ENCODE measurements at places on chromosomes 7 and 10.

DNA sequence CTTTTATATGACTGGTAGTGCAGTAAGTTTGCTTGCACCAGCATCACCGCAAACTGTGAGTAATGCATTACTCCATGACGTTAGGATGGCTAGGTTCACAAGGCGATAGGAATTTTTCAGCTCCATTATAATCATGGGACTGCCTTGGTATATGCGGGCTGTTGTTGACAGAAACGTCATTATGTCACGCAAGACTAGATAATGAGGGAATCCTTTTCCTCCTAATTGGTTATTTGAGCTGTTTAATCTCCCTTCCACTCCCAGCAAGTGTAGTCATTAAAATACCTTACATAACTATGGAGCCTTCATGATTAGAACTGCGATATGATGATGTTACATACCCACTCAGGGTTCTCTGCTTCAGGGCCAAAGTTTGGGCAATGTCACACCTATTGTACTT, 17.3 kb downstream of the KLLN start:
- no peak for DNase-seq

DNA sequence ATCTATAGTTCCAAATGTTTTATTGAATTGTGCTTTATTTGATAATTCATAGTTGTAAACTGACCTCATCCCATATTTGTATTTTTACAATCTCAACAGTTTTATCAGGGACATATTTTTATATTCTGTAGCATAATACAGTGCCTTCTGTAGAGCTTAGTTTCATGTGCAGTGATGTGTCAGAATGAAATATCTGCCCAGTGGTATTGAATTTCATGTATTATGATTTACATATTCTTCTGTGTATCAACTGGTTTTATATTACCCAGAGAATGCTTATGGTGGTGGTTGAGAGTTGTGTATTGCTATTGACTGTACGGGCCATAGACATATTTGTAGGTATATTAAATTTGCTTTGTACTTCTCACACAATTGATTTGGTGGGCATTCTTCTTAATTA, 89.9 kb downstream of the KAT6B start:
- no peak for DNase-seq

DNA sequence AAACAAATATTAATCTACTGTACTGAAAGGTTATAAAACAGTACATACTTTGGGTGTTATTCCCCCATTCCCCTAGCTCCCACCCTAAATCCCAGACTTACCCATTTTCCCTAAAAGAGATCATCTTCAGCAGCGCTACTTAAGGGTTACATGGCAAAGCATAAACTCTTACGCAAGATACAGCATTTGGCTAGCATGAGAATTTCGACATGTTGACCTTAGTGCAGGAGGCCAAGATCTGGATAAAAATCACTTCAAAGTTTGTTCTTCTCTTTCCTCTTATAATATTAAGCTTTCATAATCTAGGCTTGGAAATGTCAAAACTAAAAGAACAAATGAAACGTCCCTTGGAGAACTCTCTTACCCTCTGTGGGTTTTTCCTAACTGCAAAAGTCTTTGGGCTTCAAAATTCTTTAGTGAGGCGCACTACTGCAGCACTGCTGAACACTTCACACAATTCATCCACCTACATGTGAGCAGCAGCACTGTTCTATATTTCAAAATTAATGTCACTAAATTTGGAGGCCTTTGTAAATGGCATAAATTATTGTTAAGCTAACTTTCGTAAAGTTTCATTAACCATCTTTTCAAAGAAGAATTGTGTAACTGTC, 59.5 kb upstream of the PDLIM1 start:
- DNase-seq = no peak

DNA sequence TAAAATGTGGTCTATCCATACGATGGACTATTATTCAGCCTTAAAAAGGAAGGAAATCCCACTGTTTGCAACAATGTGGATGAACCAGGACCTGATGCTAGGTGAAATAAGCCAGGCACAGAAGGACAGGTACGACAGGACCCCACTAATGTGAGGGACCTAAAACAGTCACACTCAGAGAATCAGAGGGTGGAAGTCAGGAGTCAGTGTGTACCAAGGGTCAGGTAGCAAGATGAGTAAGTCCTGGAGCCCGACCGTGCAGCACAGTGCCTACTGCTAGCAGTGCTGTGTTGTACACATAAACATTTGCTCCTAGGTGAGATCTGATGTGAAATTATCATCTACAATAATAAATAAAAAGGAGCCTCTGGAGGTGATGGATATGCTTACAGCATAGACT, 322.3 kb downstream of the GLRX3 start:
- no peak for DNase-seq

DNA sequence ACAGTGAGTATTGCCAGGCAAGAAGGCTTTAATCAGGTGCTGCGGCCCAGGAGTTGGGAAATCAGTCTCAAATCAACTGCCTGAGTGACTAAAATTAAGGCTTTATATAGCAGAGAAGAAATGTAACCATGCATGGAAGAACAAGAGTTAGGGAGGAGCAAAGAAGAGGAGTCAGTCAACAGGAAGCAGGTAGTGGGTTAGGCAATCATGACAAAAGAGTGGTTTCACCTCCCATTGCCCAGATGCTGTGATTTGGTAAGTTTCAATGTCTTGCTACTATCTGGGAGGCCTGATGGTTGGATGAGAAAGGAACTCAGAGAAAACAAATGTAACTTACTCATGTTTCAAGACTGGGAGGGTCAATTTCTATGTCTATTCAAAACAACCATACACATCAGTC, 998.3 kb downstream of the GATA3 start:
- DNase-seq = no peak

GRCh38 chr10:13709931-13710650, 123.3 kb downstream of the PRPF18 start:
- DNase-seq = no peak

- no peak for DNase-seq
Observed at GRCh38 chr10:101063548-101064414, 2.0 kb downstream of the KAZALD1 start.

DNA sequence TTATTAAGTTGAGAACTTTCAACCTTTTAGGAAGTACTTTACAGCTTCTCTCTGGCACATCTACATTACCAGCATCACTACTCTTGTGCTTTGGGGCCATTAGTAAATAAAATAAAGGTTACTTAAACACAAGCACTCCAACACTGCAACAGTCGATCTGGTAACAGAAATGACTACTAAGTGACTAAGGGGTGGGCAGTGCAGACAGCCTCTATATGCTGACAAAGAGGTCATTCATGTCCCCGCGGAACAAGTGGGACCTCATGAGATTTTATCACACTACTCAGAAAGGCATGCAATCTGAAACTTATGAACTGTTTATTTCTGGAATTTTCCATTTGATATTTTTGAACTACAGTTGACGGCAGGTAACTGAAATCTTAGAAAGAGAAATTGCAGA, 111.3 kb upstream of the DNAJB12 start:
- DNase-seq = no peak

- no peak for DNase-seq
Observed at GRCh38 chr10:31929261-31930022, 811 bp upstream of the ARHGAP12 start.

- no peak for DNase-seq
Observed at GRCh38 chr7:24129597-24129996, 154.4 kb upstream of the NPY start.

DNA sequence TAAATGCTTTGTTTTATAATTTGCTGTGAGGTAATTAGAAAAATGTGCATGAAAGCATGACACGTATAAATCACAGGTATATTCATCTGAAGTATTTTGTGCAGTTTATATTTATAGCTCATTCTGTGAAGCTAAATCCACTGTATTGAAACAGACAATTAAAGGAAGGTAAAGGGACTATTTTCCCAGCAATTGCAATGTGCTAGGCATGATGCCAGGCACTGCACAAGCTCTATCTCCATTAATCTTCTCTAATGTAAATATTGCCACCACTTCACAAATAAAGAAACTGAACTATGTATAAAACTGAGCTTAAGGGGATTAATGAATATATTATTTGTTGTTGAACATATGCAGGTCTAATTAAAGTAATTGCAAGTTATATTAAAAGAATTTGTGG, 1012.5 kb downstream of the NRG3 start:
- DNase-seq = no peak

DNA sequence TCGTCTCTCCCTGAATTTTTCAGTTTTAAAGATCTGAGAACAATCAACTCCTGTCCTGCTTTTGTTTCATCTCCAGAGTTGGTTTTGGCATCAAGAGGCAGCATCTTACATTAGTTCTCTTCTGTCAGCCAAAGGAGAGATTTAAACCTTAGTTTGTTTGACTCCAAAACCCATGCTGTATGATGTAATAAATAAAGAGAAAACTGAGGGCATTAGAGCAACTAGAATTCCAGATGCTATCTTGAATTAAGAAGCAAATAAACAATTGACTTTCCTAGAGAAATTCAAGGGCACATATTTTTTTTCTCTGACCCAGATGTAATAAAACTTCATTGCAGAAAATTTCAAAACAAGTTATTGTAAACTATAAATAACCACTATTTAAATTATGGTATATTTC, 54.4 kb downstream of the INHBA start:
- no peak for DNase-seq

DNA sequence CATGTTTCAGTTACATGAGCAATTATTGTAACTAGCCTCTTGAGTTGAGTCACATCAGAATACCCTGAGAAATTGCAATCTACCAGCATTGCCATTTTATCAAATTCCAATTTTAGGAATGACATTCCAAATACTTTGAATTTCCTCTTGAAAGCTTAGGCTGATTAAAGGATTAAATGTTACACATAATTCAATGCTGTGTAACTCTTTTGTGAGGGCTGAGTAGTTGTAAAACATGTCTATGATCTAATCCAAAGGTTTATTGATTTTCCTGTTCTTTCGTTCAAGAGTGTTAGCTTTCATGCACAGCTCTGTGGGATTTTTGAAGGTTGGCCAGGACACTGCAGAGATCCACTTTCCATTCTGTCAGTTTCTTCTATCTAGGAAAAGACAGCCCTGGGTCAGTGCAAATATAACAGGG, 193.1 kb downstream of the SORCS1 start:
- no peak for DNase-seq

DNA sequence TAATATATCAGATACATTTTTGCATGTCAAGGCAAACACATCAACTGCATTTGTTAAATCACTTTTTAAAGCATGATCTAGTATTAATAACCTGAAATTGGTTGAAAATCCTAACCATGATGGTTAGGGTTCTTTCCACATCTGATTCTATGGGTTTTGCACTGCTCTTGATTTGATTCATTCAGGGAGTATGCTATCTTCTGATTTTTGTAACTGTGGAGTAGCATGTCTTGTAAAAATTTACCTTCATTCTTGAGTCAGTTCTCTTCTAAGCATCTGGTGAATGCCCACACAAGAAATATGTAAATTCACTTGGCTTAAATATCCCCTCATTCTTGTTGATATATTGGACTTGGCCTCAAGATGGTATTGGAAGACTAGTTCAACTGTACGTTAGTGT, 178.7 kb downstream of the KLF6 start:
- no peak for DNase-seq

GRCh38 chr7:66558660-66559465, 69.8 kb upstream of the KCTD7 start:
- DNase-seq = no peak

GRCh38 chr7:69922026-69922803, 323.9 kb downstream of the AUTS2 start:
- no peak for DNase-seq

DNA sequence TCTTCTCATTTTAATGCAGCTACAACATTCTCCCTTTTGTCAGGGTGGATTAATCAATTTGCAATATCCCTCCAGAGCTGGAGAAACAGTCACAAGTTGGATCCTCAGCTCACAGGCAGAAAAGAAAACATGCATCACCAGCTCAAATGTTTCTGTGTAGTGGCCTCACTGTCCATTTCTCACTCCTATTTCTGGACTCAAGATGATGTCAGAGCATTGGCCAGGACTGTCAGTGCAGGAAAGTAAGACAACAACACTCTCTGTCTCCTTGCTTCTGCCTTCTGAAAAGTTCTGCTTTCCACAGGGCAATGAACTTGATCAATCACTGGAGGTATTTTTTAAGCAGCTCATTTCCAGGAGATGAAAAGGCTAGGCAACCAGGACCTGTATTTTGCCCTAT, 8.2 kb upstream of the SVIL start:
- DNase-seq = no peak

DNA sequence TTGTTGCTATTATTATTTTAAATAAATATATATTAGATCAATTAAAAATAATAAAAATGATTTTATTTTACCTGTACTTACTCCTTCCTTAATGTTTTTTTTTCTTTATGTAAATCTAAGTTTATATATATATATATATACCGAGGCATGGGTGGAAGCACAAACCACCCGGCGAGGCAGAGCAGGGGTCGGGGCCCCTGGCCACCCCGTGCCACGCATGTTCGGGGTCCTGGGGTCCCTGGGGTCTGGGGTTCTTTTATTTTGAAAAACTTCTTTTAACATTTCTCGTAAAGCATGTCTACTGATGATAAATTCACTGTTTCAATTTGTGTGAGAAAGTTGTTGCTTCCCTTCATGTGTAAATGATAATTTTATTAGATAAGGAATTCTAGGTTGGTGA, 976.1 kb downstream of the REEP3 start:
- no peak for DNase-seq

DNA sequence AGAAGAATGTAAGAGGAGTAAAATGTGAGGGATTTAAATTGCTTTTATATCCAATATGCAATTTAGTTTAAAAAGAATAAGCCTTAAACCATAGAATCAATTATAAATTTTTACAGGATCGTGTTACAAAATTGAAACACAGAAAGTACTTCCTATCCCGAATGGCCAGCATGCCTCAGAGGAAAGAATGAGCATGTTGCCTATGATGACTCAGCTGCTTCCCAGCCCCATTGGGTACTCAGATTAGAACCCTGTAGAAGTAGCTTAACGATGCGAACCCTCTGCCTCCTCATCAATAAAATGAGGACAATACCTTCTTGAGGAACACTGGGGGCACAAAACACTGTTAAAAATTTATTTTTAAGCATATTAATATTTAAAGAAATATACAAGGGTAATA, 113.4 kb upstream of the CDK1 start:
- DNase-seq = no peak

DNA sequence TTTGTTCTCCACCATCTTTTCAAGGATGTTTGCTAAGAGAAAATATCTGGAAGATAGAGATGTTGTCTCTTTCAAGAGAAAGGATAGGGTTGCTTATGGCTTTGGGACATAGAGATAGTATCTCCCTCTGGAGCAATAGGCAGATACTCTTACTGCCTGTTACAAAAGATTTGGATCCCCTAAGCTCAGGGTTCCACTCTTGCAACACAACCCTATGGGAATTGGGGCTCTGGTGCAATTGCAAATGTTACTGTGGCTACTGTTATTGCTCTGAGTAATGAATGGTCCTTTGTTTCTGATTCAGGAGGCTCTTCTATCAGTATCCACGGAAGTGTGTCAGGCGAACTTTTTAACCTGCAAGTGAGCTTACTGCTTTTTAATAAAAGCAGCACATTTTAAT, 88.8 kb downstream of the GPR85 start:
- no peak for DNase-seq

DNA sequence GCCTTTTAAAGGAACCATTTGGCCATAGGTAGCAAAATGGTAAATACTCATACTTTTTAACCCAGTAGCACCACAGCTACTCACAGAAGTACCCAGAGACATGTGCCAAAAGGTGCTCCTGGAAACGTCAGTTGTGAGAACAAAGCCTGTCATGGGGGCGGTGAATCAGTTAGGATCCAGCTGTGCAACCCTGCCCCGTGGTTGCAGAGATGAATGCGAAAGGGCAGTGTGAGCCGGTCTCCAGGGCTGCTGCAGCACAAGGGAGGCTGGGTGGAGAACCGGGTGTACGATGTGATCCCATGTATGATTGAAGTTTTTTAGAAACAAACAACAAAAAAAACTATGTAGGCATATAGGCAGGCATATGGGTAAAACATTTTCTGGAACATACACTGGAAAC, 1.3 kb upstream of the LRRC18 start:
- DNase-seq = no peak

- DNase-seq = no peak
Observed at GRCh38 chr10:127135844-127136577, 60.4 kb downstream of the INSYN2A start.
